ENCODE measurements at places on chromosomes 13 and 19. TPM values are rescaled to one million over a fixed set of nuclear protein-coding genes. Genes with fewer than 3 reads are reported as not detected.

DNA sequence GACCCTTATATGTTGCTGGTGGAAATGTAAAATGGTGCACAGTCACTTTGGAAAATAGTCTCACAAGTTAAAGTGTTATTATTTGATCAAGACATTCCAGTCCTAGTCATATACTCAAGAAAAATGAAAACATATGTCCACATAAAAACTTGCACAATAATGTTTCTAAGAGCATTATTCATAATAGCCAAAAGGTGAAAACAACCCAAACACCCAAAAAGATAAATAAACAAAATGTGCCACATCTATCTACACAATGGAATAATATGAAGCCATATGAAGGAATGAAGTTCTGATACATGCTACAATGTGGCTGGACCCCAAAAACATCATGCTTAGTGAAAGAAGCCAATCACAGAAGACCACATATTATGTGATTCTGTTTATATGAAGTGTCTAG lies 14.4 kb upstream of the AKAP8 start:
- no peak overlapping the region for H3K27ac ChIP-seq
- H3K27me3 ChIP-seq = no peaks in the 10 kb centered on the region
- no peak overlapping the region for H3K4me3 ChIP-seq
- H3K36me3 ChIP-seq = peaks cover 39% of the 10 kb centered on the region
- no peak for DNase-seq
- H3K4me1 ChIP-seq = no peaks in the 10 kb centered on the region

DNA sequence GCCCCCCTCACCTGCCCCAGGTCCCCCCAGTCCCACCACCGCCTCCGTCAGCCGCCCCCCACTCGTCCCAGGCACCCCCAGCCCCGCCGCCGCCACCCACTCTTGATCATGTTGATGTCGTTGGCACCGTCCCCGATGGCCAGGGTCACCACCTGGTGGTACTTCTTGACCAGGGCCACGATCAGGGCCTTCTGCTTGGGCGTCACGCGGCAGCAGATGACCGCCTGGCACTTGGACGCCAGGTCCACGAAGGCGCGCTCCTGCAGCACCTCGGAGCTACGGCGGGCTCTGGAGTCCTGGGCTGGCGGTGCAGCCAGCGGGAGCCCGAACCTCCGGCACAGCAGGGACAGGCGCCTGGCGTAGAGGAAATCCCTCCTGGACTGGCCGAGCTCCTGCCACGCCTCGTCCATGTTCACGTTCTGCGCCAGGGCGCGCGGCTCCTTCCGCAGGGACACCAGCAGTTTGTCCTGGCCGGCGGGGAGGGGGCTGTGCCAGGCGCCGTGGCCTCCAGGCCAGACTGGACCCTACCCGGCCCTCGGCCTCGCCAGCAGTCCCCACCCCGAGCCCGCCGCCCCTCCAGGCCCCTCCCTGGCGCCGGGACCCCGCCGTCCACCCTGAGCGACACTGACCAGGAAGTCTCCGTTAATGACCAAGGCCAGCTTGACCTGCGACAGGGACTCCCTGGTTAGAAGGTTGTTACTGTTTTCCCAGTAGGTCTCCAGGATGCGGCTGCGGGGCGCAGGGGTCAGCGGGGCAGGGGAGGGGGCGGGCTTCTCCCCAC lies 22.6 kb downstream of the ATP8B3 start:
- peaks cover 3% of the 10 kb centered on the region for H3K27me3 ChIP-seq
- no peaks in the 10 kb centered on the region for H3K4me1 ChIP-seq
- no peak overlapping the region for H3K27ac ChIP-seq
- no peak overlapping the region for H3K4me3 ChIP-seq
- H3K36me3 ChIP-seq = no peaks in the 10 kb centered on the region

Gene CA11
- 8.9 TPM for total RNA-seq

Gene ZNF607
- 28.9 TPM for total RNA-seq

Gene GNA15
- not detected for total RNA-seq

DNA sequence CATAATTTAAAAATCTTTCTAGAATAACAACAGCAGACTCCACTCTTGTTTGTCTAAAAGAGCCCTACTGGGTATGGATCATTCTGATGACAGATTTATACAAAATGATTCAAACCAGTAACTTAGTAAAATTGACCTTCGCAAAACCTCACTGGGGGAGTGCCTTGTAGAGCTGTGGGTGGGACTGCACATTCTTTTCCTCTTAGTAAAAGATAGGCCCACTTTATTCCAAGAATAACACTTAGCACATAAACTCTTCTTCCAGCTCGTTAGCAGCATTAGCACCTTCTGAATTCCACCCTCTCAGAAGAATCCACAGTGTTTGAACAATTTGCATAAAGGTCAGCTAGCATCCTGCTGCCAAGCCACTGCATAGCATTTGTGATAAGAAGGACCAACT lies 106.8 kb downstream of the STOML3 start:
- H3K27me3 ChIP-seq = no peaks in the 10 kb centered on the region
- no peak for DNase-seq
- peaks cover 12% of the 10 kb centered on the region for H3K36me3 ChIP-seq
- H3K27ac ChIP-seq = no peak overlapping the region

Measured in progenitor cell of endocrine pancreas (in vitro differentiated cells).